ENCODE measurements at places on chromosomes 1 and 21. TPM values are rescaled to one million over a fixed set of nuclear protein-coding genes. Genes with fewer than 3 reads are reported as not detected.

GJA8 gene
- total RNA-seq = not detected

GON4L gene
- total RNA-seq = 50.3 TPM

ATP6V1G3 gene
- total RNA-seq = not detected

KRTAP7-1 gene
- total RNA-seq = not detected

CLEC20A gene
- not detected for total RNA-seq

AMY1A gene
- not detected for total RNA-seq

FCRLB gene
- not detected for total RNA-seq

RNU1-1 gene
- total RNA-seq = 19,908 TPM

PAX7 gene
- not detected for total RNA-seq

LCE1C gene
- not detected for total RNA-seq

DEPDC1 gene
- 1.7 TPM for total RNA-seq

FBXO42 gene
- total RNA-seq = 24.8 TPM

PCNT gene
- 35.8 TPM for total RNA-seq

RGS8 gene
- total RNA-seq = not detected

RAB13 gene
- 49.8 TPM for total RNA-seq

LRRC53 gene
- not detected for total RNA-seq

C1orf87 gene
- not detected for total RNA-seq

TRIM58 gene
- 4.7 TPM for total RNA-seq

MPL gene
- total RNA-seq = not detected

C1orf210 gene
- total RNA-seq = 2.2 TPM

FAM72A gene
- 2.0 TPM for total RNA-seq

UQCRHL gene
- total RNA-seq = 1.5 TPM

REN gene
- total RNA-seq = not detected

OLIG2 gene
- total RNA-seq = not detected

SH2D1B gene
- not detected for total RNA-seq

Data from vagina (tissue), 2 donors.